ENCODE measurements at places on chromosomes 5 and 9.

GRCh38 chr9:128551657-128552152, 682 bp upstream of the SPTAN1 start:
- DNase-seq: no peak

GRCh38 chr9:98983295-98984268, 39.9 kb downstream of the COL15A1 start:
- DNase-seq: peak; percentile 89

DNA sequence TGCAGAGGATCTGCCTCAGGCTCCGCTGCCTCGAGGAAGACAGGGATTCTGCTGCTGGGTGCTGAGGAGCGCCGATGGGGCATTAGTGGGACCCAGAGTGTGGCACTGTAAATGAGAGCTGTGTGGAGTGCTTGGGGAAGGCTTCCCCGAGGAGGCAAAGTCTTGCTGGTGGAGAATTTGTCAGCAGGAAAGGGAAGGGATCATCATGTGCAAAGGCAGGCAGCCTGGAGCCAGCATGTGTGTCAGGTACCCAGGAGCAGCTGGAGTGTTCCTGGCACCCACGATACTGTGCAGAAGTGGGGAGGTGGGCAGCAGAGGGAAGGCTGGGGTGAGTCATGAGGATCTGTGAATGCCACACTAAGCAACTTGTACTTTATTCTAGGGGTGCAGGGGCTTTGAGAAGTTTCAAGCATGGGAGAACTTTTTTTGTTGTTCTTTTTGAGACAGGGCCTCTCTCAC, 12.3 kb downstream of the B4GALT7 start:
- no peak for DNase-seq

DNA sequence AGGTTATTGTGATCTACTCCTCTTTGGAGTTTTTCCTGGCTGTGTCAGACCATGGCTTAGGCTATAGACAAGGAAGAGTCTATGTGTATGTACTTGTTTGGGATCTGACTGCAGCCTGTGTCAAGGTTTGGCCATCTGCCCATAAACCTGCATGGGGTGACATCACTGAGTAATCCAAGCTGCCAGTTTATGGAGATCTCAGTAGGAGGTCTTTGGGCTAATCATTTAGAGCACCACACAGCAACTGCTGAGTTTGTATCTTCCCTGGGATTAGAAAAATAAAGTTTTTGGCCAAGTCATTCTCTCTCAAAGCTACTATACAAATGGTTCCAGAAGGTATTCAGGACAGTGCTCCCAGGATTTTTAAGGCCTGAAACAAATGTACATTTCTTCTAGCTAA, 65.5 kb upstream of the HSPB3 start:
- DNase-seq: peak; percentile 95

- DNase-seq: no peak
Measured at GRCh38 chr9:94908583-94909249, 182.2 kb downstream of the AOPEP start.

- DNase-seq: peak; percentile 88
Measured at GRCh38 chr5:149320791-149321330, 24.4 kb upstream of the GRPEL2 start.

DNA sequence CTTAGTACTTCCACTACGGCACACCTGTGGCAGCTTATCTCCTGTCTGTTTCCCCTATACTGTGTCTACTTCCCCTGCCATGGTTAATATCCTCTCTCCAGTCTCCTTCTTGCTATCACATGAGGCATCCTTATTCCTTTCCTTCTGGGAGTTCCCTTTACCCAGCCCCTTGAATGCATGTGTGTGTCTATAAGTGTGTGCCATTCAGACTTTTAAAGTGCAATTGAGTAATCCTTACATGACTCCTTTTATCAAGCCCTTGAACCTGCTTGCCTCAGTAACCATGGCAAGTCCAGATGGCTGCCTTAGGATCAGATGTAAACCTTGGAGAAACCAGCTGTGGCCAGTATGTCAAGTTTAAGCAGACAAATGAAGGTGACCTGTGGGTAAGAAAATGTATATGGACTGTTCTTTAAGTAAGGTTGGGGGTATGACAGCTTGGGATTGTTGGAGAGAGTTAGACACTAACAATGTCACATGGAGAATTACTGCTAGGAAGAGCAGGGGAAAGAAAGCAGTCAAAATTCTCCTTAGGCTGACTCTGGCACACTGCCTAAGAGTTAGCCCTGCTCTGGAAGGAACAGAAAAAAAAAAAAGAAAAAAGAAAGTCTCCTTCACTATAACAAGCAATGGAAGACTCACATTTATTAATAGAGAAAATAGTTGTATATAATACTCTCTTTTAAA, 142.1 kb downstream of the HINT1 start:
- DNase-seq: no peak

DNA sequence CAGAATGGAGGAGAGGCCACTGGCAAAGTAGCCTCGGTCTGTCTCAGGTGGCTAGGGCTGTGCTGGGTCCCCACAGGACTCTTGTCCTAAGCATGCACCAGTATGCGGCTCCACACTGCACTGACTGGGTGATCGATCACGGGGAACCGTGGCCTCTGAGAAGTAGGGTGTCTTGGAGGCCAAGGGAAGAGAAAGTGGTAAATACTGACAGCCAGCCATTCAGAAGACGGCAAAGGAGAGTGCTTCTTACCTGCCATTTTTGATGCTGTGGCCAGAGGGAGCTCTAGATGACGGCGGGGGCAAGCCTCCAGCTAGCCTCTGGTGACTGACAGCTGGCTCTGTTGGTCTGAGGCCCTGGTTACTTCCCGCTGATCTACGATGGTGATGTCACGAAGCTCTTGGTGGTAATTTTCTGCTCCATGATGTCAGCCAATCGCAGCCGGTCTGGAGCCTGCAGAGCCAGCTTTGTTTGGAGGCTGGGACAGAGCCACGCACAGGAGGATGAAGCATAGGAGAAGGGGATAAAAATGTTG, 40.4 kb upstream of the GADD45G start:
- no peak for DNase-seq

GRCh38 chr9:35948901-35949318, 9.0 kb downstream of the OR2S2 start:
- DNase-seq: no peak

All from astrocyte of the spinal cord (primary cell).